ENCODE measurements at places on chromosomes 3 and 15. TPM values are rescaled to one million over a fixed set of nuclear protein-coding genes. Genes with fewer than 3 reads are reported as not detected.

The TM4SF18 gene
- 7.7 TPM for total RNA-seq

The ANAPC13 gene
- 53.6 TPM for total RNA-seq

The ROPN1 gene
- total RNA-seq: not detected

DNA sequence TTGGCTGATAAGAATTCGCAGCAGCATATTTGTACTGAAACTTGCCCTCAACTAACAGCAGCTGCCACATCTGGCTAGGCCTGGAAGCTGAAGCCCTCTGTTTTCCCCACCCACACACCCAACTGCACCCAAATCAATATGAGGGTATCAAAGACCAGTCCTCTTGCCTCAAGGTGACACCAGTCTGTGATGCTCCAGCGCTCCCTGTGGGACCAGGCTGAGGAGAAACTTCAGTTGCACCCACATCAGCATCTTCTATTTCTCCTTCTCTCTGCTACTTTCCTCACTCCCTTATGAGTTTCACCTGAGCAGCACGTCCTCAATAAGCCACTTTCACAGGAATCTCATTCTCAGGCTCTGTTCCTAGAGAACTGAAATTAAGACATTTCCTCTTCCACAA lies 18.7 kb upstream of the GRAMD1C start:
- no peak for DNase-seq

- DNase-seq: no peak
These were observed 1.1 kb upstream of the PLXND1 start for GRCh38 chr3:129607391-129608068.

GRCh38 chr3:197520311-197521276 lies 35.2 kb downstream of the BDH1 start:
- DNase-seq: peak; percentile 84

GRCh38 chr15:88344786-88345185 lies 88.2 kb upstream of the NTRK3 start:
- DNase-seq: no peak

DNA sequence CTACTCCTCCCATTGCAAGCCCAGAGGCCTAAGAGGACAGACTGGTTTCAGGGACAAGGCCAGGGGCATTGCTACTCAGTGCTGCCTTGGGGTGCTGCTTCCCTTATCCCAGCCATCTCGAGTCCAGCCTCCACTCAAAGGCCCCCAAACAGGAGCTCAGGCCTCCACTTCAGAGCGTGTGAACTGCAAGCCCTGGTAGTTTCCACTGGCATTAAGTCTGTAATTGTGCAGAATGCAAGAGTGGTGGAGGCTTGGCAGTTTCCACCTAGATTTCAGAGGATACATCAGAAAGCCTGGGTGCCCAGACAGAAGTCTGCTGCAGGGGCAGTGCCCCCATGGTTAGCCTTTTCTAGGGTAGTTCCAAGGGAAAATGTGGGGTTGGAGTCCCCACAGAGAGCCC lies 192.8 kb upstream of the ST8SIA2 start:
- no peak for DNase-seq

The LSMEM2 gene
- 0.95 TPM for total RNA-seq

DNA sequence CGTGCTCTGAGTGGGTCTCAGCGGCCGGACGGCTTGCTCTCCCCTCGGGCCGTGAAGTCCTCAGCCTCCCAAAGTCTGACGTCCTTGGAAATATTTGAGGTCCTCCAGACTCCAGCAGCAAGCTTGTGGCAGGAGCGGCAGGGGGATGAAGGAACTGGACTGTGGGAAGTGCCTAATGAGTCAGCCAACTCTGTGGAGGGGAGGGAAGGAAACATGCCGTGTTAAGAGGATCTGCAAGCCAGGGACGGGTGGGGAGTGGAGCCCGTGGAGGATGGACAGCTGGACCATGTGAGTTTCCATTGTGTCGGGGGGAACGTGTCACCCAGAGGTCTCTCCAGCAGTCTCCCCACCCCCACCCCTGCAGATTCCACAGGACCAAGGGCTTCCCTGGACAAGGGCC lies 39.4 kb upstream of the IDH2 start:
- DNase-seq: no peak

DNA sequence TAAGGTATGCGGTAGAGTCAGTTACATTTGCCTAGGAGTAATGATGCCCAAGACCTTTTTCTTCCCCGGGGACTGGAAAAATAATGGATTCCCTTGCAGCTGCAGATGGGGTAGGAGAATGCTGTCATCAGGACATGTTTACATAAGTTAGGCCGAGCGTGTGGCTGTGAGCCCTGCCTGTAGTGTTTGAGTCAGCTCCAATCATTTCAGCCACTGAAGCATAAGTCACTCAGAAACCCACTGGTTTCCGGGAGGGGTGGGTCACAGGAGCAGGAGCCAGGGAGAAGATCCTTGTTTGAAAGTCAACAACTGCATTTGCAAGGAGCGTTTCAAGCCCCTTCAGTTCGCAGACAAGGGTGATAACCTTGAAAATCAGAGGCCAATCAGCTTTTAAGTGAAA lies 562.3 kb downstream of the MCTP2 start:
- DNase-seq: no peak

DNA sequence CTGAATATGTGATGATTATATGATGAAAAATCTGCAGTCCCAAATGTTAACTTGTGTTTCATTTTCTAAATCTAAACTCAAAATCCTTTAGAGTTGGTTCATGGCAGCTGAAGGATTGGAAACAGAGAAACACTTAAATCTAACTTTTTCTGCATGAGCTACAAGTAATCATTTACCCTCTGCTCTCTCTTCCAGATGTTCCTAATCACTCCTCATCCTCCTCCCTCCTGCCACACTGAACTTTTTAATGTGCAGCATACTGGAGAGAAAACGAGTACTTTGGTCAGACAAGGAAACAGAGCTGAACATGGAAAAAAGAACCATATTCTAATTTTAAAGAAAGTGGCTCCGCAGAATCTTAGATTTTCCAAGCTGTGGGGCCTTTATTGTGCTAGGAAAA lies 321.2 kb upstream of the COL8A1 start:
- DNase-seq: no peak

- DNase-seq: no peak
These were observed 32.7 kb downstream of the CADM2 start for GRCh38 chr3:84991422-84991900.

GRCh38 chr3:152051501-152052404 lies 178.3 kb downstream of the SUCNR1 start:
- no peak for DNase-seq

DNA sequence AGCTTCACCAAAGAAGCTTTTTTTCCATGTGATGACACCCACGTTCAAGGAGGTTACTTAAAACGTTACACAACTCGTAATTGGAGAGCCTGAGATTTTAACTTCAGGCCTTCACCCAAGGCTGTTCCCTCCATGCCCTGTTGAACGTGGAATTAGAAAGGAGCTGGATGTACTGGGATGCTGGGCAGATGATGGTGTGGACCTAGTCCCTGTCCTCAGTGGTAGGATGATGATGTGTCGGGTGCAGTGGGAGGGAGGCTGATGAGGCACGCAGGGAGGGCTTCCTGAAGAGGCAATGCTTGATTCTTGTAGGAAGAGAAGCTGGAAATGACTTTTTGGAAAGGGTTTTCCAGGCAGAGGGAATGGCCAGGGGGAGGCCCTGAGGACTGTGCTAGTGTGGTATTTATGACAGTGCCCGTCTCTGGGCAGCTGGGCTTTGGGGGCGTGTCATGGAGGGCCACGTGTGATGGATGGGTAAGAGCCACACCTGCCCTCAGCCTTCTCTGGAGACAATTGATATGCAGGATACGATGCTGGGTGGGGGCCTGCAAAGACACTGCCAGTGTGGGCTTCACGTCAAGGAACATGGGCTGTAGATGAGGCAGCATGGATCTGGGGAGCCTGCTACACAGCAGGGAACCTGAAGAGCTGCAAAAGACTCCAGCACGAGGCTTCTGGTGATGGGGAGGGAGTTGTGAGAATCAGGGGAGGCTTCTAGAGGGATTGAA lies 15.3 kb downstream of the SYNM start:
- DNase-seq: no peak

The GPR176 gene
- 5.4 TPM for total RNA-seq

DNA sequence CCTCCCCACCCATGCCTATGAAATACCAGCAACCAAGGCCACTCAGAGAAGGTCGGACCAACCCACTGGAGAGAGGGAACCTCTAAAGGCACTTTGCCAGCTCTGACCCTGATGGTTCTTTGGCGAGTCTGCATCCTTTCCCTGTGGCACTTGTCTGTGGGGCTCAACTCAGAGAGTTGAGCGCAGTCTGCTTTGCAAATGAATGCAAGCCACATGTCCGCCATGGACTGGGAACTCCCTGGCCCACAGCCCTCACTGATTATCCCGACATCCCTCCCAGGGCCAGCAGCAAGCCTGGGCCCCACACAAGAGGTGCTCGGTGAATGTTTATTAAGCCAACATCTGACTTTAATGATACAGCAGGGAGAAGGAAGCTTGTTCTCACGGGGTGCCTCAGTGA lies 55.5 kb upstream of the HES1 start:
- no peak for DNase-seq

The GLDN gene
- total RNA-seq: 20.7 TPM

The OIP5 gene
- 1.8 TPM for total RNA-seq

DNA sequence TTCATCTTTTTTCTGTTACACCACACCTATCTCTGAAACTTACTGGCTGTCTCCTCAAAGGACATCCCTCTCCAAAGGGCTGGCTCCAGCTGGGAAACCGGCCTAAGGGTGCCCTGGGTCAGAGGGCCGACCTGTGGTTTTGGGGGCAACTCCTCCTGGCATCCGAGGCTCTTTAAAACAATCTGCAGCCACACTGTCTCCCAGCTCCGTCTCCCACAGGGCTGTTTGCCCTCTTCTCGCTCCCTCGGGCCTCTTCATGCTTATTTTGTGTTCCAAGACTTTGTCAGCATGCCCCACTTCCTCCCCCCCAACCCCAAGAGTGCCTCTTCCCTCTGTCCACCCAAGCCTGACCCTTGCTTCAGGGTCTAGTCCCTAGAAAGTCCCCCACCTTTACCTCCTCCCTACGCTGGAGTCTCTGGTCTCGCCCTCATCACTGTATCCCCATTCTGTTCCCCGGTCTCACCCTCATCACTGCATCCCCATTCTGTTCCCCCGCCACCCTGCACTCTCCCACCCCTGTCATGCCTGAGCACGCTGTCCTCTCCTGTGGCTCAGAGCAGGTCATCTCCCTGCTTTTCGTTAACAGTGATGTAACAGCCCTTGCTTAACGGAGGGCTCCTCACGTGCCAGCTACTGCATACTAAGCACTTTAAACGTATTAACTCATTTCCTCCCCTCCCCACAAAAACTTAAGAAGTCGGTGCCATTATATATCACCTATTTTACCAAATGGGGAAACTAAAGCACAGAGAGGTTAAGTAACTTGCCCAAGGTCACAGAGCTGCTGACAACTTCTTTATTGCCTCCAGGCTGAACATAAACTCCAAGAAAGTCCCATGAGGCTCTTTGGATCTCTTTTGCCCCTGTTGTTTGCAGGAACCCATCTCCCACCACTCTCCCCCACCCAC lies 1.1 kb upstream of the CSK start:
- DNase-seq: no peak

DNA sequence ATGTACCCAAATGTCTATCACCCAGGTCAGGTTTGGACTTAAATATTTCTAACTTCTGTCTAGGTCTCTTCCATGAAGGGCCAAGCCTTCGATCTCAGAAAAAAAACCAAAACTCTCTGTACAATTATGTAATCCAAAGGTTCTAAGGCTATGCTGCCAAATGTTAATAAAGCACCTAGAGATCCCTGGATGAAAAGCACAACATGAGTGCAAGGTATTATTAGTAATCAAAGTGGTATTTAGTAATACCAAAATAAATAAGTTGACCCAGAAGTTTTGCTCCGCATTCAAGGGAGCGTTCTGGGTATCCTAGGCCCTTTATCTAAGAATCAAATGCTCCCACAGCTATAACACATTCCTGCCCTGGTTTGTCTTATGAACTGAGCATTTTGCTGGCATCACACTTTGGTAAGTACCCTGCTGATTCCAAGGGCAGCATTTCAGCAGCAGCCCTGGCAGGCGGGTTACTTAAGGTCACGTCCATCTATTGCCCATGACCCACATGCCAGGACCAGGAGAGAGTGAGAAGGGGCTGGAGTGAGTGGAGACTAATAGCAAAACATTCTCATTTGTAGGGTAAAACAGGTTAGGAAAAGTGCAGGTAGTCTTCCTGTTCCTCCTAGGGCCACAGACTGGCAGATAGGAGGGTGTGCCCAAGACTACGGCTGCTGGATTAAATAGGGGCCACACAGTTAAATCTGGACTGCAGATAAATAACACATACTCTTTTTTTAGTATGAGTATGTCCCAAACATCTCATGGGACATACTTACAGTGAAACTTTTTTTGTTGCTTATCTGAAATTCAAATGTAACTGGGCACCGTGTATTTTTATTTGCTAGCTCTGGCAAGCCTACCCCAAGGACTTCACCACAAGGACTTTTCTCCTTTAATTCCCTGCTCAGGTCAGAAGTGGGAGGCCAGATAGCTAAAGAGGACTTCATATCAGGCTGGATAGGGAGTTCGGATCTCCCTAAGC lies 76.0 kb upstream of the SNRK start:
- no peak for DNase-seq

DNA sequence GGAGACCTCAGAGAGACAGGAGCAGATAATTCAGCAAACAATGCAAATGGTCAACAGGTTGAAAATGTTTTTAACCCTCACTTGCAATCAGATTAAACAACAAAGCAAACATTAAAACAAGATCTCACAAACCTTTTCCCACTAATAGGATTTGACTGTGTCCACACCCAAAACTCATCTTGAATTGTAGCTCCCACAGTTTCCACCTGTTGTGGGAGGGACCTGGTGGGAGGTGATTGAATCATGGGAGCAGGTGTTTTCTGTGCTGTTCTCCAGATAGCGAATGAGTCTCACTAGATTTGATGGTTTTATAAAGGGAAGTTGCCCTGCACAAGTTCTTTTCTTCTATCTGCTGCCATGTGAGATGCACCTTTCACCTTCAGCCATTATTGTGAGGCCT lies 1.3 kb upstream of the LYSMD4 start:
- no peak for DNase-seq

The ECE2 gene
- 0.14 TPM for total RNA-seq

The CCRL2 gene
- total RNA-seq: 9.1 TPM

DNA sequence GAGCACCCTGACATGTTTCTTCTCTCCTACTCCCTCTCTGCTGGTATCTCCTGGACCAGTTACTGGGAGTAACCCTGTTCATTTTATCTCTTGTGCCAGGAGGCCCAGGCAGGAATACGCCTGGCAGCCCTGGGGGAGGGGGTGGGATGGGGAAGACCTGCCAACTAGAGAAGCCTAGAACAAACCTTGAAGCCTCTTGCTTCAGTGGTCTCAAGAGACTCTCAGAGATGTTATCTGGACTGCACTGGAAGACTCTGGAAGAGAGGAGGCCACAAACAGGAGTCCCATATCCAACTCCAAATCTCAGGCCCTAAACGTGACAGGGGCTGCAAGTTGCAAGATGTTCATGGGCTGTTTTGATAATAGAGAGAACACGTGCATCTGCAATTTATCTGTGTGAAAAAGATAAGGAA lies at the start of gene EPB42:
Gene EPB42 (minus strand): TSS at position 28 of the 413 bp plus-strand sequence. CDS start 193 bp downstream, outside the sequence.
- DNase-seq: no peak

The THSD4 gene
- total RNA-seq: 71.2 TPM

The CSPG5 gene
- total RNA-seq: 0.58 TPM

The KNG1 gene
- 0.43 TPM for total RNA-seq

All from mucosa of gallbladder (tissue), 1 donor.